ENCODE measurements at places on chromosomes 2 and 18.

DNA sequence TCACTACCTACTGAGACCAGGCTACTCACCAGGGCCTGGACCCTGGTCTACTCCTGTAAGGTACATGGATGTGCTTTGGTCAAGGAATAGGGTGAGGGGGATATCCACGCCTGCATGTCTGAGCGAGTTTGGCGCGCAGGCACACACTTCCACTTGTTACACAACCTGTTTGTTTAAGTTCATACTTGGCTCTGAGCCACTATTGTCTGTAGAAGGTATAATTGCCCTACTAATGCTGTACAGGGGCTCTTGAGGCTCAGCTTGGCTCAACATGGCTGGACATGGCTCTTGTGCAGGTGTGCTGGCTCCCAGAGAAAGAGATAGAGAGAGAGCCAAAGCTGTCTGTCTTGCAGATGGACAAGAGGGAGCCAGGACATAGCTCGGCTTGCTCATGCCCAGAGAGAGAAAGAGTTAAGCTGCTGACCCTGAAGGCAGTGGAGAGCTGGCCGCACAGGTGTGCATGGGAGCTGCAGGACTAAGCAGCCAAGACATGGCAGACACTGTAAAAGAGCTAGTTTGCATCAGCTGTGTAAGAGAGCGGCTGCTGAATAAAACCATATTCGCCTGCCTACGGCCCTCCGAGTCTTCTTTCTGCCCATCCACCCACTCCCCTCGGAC, 35.2 kb downstream of the NPPC start:
- no peak for DNase-seq

GRCh38 chr2:10186868-10187535, 64.5 kb downstream of the RRM2 start:
- DNase-seq: no peak

- no peak for DNase-seq
These were observed 118.0 kb downstream of the PXDN start for GRCh38 chr2:1626271-1626681.

DNA sequence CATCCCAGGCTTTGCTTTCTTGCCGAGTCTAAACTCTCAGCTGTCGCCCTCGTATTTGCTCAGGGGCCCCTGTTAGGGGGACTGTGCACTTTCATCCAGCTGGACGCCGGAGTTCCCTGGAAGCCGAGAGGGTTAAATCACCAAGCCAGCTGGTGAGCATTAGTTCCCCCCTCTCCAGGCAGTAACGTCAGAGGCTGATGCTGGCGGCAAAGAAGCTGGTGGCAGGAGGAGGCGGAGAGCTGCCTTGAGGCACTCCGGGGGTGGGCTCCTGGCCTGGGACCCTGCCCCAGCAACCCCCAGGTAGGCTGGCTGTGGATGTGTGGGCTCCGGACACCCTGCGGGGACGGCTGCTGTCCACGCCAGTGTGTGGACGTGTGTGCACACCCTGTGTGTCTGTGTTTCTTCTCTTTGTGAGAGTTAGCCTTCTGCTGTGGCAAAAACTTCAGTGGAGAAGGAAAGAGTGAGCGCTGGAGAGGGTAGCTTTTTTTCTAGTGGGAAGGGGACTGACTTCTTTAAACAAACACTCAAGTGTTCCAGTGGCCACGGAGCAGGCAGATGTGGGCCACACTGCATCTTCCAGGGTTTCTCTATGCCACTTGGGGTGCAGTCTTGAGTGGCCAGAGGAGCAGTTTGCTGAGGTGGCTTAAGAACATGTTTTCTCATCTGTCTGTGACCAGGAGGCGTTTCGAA, 84.7 kb downstream of the GLI2 start:
- DNase-seq: no peak

DNA sequence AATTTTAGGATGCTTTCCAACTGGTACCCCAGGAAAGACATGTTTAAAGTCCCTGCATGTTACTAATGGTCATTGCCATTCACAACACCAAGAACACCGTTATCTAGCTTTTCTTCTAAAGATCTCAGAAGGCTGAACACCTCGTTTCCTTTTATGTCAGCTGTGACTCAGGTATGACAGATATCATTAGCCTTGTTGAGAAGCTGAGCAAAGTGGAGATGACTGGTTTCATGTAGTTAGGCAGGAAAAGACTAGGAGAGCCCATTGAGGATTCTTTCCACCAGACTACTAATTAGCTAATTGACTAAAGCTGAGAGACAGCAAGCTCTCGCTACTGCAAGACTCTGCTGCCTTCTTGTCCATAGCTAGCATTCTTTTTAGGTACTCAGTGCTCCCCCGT, 32.0 kb upstream of the ARL5A start:
- no peak for DNase-seq

- DNase-seq: no peak
These were observed 800 bp downstream of the TTC21B start for GRCh38 chr2:165952741-165953211.

- DNase-seq: no peak
These were observed 50.2 kb downstream of the NFATC1 start for GRCh38 chr18:79445696-79446561.

Data from NCI-H2107 (cell line).